CD4-positive, alpha-beta T cell treated with Interferon gamma for 1 hour (primary cell): ENCODE measurements at places on chromosomes 1 and 21.

DNA sequence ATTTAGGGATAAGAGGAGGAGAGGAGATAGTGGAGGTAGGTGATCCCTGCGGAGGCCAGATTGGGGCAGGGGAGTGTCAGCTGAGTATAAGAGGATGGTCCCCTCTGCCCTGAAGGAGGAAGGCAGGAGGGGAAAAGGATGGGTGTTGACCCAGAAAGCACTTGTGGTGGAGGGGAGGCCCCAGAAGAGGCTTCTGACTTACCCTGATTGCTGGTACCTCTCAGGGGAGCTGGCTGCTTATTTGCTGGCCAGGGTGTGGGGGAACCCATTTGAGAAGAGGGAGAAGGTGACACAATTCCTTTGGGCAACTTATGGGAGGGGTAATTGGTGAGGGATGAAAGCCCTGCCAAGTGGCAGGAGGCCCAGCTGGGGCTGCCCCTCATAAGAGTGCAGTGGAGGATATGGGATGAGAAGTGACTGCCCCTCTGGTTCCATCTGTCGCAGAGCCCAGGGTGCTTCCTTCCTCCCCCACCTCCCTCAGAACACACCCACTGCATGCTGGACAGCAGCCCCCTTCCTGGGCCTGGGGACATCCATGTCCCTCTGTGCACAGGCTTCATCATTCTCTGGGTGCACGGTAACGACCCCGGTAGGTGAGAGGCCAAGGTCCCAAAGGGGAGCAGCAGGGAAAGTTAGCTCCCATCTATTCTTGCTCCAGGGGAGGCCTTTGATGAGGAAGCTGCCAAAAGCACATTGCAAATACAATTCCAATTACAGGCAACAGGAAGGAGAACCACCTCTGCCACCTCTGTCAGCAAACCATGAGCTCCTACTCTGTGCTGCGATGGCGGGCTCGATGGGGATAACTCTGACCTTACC is 1.4 kb upstream of the PCSK9 start:
- DNase-seq, result no peak

DNA sequence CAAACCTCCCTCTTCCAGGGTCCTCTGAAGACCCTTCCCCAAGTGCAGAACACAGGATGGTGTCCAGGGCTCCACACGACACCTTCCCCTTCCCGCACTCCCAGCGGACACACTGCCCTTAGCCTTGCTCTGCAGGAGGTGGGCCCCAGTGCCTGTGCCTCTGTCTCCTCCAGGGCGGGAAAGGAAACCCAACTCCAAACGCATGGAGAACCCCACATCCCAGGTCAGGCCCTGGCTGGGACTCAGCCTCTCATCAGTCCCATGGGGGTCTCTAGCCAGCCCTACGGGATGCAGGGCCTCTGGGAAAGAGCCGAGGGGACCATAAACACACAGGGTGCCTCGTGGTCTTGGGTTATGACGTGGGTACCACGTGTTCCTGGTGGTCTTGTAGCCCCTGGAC is 5.6 kb upstream of the SMYD3 start:
- no peak for DNase-seq

- no peak for DNase-seq
Observed at GRCh38 chr1:12585536-12585935, 32.5 kb downstream of the DHRS3 start.

GRCh38 chr1:214124915-214125314 is 137.1 kb downstream of the PROX1 start:
- DNase-seq, result no peak

- no peak for DNase-seq
Observed at GRCh38 chr21:44537930-44538911, 1.8 kb downstream of the KRTAP10-1 start.

- no peak for DNase-seq
Observed at GRCh38 chr1:229139331-229140118, 131.4 kb upstream of the RAB4A start.

DNA sequence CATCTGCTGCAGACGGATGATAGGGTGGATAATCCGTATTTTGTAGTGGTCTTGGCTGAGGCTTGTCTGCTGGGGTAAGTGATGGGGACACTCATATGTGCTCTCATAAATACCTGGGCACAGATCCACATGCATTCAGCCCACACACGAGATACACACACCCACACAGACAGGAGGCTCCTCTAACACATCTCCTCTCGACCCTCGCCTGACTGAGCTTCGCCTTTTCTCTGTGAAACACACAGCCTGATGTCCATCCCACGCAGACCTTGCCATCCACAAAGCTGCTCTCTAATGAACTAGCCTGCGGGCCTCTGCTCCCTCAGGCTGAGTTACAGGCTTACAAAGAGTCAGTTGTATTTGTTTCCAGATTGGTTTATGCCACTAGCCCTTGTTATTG is 96.3 kb upstream of the CSF3R start:
- no peak for DNase-seq

DNA sequence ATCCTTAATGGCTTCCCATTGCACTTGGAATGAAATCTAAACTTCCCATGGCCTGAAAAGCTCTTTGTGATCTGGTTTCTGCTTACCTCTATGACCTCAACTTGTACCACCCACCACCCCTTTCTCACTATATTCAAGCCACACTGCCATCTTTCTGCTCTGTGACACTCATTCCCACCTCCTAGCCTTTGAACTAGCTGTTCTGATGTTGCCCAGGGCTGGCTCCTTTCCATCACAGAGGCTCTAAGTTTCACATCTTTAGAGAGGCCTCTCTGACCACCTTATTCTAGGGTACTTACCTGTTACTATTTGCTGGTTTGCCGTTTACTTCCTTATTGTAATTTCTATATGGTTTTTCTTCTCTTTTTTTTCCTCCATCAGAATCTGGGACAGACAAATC is 4.2 kb downstream of the MPZL1 start:
- DNase-seq, result no peak

DNA sequence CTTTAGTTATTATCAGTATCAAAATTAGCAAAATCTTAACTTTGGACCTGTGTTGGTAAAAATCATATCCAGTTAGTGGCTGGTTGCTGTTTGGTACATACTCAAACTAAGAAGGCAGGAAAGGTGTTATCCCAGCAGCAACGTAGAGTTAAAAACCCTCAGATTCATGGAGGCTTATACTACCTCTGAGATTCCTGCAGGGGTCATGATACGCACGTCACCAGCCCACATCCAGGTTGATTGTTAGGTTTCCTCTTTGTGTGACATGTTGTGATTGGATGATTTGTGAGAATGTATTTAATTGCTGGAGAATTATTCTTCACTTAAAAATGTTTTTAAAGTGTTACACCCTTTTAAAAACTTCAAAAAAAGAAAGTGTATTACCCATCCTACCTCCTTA is 423.3 kb upstream of the ADGRL2 start:
- DNase-seq, result no peak

GRCh38 chr21:44959376-44960091 is 19.7 kb downstream of the SLX9 start:
- no peak for DNase-seq
